Type B pancreatic cell (in vitro differentiated cells): ENCODE measurements at places on chromosomes 12 and 14.

GRCh38 chr14:68211421-68211820 lies 391.8 kb downstream of the RAD51B start:
- DNase-seq: no peak

- no peak for DNase-seq
These were observed 510.7 kb downstream of the C12orf50 start for GRCh38 chr12:87518481-87518880.

DNA sequence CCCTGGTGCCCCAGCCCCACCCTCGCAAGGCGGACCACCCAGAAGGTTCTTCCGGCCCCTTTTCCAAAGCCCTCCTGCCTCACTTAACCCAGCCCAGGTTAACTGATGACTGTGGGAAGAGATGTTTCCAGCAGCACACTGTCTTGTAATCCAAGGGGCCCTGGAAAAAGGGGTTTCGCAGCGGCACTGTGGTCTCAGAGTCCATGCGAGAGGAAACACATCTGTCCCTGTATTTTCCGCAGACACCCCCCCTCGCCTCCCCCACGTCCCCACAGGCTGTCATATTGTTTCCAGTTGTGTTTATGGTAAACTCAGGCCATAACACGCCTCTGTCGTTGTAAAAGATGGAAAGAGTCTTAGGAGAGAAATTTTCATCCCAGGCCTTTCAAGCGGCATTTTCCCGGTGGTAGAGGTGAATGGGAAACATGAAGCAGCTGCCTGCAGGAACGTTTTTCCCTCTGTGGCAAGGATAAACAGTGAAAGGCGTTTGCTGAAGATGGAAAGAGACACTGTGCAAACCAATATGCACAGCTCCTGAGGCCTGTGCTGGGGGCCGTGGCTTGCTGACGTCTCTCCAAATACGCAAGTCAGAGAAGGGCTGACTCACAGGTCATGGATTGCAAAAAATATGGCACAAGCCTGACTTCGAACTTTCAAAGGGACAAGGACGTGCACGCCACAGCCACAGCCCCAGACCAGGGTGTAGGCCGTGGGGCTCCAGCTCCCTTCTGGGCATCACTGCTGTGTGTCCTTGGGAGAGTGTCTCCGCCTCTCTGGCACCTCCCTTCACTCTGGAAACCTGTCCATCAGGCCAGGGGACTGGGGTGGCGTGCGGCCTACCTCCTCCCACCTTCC lies 22.5 kb upstream of the FZD10 start:
- DNase-seq: no peak

DNA sequence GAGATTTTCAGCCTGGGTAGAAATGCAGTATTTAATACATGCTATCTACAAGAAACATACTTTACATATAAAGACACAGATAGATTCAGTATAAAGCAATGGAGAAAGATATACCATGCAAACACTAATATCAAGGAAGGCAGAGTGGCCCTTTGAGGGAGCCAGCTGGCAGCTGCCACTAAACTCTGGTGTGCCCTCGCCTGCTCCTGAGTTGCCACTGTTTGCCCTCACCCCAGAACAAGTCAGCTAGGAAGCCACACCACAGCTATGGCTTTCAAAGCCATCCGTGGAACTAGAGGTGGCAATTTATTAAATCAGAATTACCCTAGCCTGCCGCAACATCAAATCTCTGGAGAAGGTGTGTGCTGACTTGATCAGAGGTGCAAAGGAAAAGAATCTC lies 18.3 kb downstream of the PXN start:
- DNase-seq: no peak

- DNase-seq: no peak
These were observed 268.6 kb downstream of the BTG1 start for GRCh38 chr12:91877022-91877421.

- no peak for DNase-seq
These were observed 22.5 kb upstream of the NKX2-8 start for GRCh38 chr14:36604757-36605505.

GRCh38 chr12:109014984-109015765 lies 5.7 kb downstream of the SVOP start:
- no peak for DNase-seq

DNA sequence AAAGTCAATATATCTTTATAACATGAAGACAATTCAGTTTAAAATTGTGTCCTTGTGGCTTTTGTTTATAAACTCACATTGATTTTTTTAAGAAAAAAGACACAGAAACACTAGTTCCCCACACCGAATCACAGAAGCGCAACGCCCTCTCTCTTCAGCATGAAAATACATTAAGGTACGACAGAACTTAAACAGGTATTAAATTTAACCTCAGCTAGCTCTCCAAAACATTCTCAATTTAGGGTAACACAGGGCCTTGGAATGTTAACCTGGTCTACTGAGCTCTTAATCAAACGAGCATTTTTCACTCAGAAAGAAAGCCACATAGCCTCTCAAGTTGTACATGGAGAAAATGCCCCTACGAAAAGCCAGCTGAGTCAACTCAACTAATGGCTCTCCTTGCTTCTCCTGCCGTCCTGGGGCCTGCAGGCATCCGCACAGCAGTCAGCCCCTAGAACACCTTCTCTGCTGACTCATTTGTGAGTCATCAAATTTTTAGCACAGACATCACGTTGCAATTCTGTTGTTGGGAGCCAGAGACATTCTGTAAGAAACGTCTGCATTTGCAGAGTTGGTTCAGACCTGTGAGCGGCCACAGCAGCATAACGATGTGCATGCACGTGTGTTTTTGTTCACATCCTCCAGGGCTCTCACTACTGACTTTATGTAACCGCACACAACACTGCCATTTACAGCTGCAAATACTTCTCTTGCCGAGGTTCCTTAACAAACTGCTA lies 141.6 kb downstream of the ITPR2 start:
- no peak for DNase-seq
